ENCODE measurements at places on chromosomes 12 and 14. TPM values are rescaled to one million over a fixed set of nuclear protein-coding genes. Genes with fewer than 3 reads are reported as not detected.

DNA sequence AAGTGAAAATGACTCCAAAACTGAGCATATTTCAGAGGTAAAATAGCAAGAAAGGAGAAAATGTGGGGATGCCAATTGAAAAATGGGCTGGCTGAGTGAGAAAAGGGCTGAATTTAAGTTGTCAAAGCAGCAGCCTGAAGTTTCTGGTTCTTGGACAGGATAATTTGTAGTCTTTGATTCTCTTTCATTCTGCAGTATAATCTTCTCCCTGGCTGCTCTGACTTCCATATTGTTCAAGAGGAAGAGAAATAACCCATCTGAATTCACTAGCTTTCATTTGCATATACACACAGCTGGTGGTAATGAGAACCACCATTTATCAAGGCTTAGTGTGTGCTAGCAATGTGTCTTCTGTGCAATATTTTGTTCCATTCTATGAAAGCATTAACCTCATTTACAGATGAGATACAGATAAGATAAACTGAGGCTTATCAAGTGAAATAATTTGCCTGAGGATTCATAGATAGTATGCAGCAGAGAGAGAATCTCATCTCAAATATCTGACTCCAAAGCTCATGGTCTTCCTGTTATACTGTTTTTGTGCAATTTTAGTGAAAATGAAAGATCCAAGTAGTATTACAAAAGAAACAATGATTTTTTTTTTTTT, 184.2 kb downstream of the TMTC2 start:
- peak; percentile 69 for DNase-seq

DNA sequence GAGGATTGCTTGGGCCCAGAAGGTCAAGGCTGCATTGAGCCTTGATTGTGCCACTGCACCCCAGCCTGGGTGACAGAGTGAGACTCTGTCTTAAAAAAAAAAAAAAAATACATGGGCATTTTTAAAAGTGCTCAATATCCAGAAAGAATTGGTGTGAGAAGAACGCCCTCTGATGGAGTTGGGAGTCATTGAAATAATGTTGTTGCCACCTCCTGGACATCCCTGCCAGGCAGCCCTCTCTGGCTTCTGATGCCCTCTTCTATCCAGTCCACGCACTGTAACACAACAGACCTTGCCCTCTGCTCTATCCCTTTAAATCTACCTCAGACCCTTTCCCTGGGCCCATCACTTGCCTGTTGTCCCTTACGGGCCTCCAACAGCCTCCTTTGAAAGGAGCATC, 4.9 kb downstream of the PTGDR start:
- DNase-seq = peak; percentile 50

GRCh38 chr12:113659416-113659815, 187.7 kb upstream of the LHX5 start:
- DNase-seq = no peak

DNA sequence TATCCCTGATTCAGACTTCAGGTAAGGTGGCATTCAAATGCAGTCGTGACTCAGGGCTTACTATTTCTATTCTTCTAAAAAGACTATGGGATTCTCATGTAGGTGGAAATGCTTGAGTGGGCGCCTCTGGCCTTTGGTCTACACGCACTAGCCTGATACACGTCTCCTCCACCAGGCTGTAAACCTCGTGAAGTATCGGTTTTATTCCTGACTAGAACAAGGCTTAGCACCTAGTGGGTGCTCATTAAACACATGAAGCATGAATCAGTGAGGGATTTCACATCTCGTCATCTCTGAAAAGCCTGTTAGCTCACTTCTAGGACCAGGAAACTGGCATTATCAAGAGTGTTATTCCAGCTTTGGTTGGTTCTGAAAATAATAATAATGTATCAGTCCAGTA, 17.7 kb upstream of the HNF1A start:
- no peak for DNase-seq

DNA sequence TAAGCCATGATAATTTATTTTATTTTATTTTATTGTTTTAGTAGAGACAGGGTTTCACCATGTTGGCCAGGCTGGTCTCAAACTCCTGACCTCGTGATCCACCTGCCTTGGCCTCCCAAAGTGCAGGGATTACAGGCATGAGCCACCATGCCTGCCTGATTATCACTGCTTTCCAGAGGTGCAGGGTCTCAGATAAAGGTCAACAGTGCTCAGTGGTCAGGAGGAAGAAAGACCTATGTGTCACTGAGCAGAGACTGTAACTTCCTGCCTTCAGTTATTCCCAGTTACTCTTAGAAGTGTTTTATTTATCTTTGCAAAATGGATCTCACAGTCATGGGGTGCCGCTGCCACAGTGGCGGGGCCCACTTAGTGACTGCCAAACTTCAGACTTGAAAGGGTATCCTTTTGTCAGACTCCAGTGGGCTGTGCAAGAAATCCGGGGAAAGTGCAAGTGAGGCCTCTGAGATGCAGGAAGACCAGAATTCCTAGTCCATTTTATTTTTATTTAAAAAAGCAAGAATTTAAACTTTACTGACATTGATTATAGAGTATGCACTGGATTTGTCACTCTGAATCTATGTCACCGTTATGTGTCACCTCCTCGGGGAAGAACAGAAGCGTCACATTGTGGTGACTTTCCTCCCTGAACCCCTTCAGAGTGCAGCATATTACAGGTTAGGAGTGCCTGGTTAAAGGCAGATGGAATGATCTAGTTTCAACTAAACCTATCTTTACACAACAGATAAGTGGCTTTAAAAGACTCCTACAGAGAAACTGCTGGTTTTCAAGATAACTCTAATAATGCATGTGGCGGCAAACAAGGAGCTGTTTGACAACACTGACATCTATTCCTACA, 59.1 kb upstream of the BICD1 start:
- DNase-seq = no peak

DNA sequence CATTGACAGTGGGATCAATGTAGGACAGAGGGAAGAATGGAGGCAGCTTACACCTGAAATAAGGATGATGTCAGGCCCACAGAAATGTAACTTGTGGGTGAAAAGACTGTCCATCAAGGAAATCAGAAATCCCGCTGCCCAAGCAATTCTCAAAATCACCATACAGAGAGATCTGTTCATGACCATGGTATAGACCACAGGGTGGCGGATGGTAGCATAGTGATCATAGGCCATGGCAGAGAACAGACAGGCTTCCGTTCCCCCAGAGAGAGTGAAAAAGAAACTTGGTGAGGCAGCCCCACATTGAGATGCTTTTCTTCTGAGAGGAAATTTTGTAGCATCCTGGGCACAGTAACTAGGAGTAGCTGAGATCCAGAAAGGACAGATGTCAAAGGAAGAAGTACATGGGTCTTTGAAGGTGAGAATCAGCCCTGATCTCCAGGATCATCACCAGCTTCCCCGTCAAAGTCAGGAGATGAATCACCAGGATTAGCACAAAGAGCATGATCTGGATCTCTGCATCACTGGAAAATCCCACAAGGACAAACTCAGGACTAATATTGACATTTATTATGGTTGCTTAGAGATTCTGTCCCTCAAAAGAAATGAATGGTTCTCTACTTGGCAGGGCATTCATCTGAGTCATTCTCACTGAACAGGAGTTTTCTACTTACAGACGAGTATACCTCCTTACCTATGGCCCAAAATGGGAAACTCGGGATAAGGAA, 5.5 kb upstream of the ZNF641 start:
- DNase-seq = no peak

DNA sequence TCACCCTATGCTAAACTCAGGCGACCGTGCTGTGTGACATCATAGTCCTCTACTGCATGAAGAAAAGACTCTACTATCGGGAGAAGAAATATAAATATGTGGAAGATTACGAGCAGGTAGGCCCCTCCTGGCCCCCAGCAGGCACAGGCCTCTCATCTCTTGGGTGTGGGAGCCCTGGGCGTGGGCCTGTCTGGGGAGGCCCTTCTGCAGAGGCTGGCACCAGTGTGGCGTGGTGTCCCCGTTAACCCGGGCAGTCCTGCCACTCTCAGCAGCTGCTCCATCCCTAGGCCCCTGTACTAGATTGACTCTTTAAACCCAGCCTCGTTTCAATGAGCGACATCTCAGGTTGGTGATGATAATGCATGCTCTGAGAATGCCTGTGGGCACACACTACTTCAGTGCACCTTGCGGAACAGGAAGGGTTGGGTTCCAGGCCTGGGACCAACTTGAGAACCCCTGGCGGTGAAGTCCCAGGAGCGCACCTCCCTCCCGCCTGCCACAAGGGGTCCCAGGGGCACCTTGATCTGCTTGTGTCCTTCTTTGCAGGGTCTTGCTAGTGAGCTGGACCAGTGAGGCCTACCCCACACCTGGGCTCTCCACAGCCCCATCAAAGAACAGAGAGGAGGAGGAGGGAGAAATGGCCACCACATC, 23.2 kb downstream of the P2RX4 start:
- DNase-seq = no peak

DNA sequence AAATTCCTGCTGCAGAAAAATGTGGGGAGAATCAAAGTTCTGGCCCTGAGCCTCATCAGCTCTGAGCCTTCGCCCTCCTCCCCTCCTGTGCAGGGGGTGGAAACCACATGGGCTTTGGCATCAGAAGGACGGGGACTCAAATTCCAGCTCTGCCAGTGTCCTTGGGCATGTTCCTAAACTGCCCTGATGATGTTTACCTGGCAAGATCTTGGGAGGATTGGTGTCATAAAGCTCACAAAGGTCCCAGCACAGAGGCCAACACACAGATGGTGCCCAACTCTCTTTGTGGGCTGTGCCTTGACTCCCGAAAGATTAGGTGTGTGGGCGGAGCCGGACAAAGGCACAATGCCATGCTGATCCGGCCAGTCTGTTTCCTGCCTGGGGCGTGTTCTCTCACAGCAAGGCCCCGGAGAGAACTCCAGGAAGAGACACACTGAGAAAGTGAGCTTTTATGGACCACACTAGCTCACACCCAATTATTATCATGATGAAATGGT, 20.5 kb upstream of the CLMN start:
- DNase-seq = peak; percentile 36

DNA sequence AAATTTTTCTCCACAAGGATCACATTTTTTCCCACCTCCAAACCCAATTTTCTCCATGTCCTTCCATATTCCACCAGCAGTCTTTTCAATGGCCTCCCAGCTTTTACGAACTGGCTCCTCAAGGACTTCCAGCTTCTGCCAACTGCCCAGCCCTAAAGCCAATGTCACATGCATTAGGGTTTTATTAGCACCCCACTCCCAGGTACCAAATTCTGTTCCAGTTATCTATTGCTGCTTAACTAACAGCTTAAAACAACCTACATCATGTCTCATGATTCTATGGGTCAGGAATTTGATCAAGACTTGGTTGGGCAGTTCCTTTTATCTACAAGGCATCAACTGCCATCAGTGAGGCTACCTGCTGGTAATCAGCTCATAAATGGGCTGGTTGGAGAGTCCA, 151.3 kb downstream of the SPTSSA start:
- DNase-seq = no peak

- peak; percentile 70 for DNase-seq
Measured at GRCh38 chr14:74140374-74140850, 55.7 kb downstream of the LIN52 start.

DNA sequence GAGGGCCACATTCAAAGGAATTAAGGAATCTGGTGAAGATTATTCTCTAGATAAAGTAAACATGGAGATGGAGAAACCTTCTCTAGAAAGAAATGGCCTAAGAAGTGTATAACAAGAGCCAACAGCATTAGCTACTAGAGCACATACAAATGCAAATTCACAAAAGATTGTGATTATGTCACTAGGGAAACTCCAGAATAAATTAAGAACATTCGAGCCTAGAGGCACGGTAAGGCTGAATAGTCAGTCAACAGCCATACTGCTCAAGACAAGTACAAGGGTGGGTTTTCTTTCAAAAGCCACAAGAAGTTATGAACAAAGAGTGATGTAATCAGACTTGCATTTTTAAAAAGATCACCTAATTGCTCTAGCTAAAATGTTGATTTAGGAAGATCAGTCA, 25.4 kb downstream of the PPP4R3A start:
- DNase-seq = peak; percentile 22

- DNase-seq = no peak
Measured at GRCh38 chr14:101457301-101457935, 103.9 kb upstream of the DIO3 start.

DNA sequence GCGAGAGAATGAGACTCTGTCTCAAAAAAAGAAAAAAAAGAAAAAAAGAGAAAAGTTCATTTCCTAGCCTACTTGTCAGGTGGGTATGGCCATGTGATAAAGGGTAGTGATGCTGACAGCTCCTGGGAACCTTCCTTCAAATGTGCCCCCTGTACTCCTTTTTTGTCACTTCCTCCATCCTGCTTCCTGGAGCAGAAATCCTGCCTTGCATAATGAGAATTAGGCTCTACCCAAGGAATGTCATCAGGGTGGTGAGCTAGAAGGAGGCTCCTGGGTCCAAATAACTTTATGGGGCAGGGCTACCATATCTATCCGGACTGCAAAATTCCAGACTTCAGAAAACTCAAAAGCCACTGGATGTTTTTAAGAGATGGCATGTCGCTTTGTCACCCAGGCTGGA, 27.8 kb upstream of the FBXO34 start:
- no peak for DNase-seq

DNA sequence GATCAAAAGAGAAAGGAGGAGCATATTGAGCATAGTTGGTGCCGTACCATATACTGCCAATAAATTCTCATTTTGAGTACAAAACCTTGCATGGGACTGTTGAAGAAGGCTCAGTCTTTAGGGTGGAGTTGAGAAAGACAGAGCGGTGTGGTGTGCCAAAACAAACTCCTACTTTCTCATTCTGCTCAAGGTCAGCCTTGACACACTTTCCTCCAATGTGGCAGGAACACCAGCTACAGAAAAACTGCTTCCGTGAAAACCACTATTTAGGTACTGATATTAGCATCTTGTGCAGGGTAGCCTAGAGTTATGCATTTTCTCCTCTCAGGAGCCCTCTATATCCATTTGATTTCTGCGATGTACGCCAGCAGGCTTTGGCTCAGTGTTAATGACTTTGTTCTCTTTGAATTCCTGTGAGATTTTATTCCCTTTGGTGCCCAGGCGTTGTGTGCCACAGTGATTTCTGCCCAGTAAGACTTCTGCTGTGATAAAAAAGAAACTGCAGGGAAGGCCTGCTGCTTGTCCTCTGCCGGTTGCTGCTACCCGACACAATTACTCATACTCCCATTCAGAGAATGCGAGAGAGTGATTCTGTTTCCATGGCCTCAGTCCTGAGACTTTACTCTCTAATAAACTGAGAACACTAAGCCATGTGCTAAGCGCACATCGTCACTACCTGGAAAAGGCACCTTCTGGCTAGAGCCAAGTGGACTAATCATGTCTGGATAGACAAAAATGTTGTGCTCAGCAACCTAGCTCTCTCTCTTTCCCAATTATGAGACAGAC, 88.3 kb upstream of the MDM1 start:
- no peak for DNase-seq

DNA sequence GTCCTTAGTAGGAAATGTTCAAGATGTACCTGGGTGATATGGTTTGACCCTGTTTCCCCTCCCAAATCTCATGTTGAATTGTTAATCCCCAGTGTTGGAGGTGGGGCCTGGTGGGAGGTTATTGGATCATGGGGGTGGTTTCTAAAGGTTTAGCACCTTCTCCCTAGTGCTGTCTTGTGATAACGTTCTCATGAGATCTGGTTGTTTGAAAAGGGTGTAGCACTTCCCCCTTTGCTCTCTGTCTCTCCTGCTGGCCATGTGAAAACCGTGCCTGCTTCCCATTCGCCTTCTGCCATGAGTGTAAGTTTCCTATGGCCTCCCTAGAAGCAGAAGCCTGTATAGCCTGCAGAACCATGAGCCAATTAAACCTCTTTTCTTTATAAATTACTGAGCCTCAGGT, 353.0 kb upstream of the SFSWAP start:
- no peak for DNase-seq

The B4GALNT1 gene
- 34.5 TPM for total RNA-seq

The CLEC4D gene
- total RNA-seq = not detected

The TBC1D30 gene
- 2.0 TPM for total RNA-seq

The SYT10 gene
- total RNA-seq = not detected

The MMP17 gene
- 14.9 TPM for total RNA-seq

The CCND2 gene
- 2.6 TPM for total RNA-seq

The SH2B3 gene
- total RNA-seq = 133 TPM

The C14orf132 gene
- 8.3 TPM for total RNA-seq

The RBP5 gene
- total RNA-seq = not detected

The FBXO21 gene
- total RNA-seq = 45.4 TPM
